GM03348 (cell line): ENCODE measurements at places on chromosomes 6 and 20.
A peak's percentile ranks its signal among the peaks of the same experiment; 100 is the strongest.

GRCh38 chr6:134253681-134254080 lies 64.2 kb downstream of the SGK1 start:
- DNase-seq: peak; percentile 79

- DNase-seq: peak; percentile 30
Observed at GRCh38 chr20:24662752-24663365, 193.4 kb downstream of the SYNDIG1 start.

- no peak for DNase-seq
Observed at GRCh38 chr20:2937902-2938301, 64.6 kb downstream of the PTPRA start.

GRCh38 chr20:663315-664090 lies 10.5 kb upstream of the SRXN1 start:
- DNase-seq: no peak

DNA sequence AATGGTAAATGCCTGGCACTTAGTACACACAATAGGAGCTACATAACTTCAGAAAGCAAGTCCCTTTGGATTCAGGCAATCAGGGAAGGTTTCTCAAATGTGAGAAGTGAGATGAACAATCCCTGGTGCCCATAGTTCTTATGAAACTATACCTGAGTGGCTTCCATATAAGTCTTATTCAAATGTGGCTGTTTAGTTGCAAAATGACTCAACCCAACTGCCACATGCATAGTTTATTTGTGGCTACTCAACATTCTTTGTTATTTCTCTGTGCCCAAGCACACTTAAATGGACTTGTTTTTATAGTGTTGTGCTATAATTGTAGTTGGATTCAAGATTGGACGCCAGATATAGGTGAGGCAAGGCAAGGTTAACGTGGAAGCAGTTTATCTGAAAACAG lies 93.7 kb upstream of the ATXN1 start:
- DNase-seq: no peak
